NCI-H187 treated with DMSO at 0.1 percent for 48 hours (cell line): ENCODE measurements at places on chromosomes 7 and 10.

GRCh38 chr7:63071920-63072319 lies 926.7 kb upstream of the ZNF722 start:
- no peak for DNase-seq

GRCh38 chr10:35498693-35499092 lies 106.4 kb upstream of the GJD4 start:
- no peak for DNase-seq

DNA sequence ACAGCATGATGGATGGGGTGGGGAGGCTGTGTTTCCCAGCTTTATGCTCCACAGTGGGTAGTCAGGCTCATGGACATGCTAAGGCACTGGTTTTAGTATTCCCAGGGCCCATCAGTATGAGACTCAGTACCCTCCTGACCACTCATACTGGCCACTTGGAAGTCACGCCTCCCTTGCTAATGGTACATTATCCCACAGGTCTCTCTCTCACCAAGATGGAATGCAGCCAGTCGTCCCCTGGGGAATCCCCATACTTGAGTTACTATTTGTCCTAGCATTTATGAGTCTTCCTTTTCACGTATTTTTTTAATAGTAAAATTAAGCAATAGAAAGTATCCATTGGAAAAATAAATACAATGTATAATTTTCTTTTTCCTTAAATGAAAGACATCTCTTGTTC lies 80.6 kb upstream of the TBX20 start:
- no peak for DNase-seq

GRCh38 chr7:137590756-137591305 lies 247.3 kb upstream of the PTN start:
- DNase-seq = no peak

DNA sequence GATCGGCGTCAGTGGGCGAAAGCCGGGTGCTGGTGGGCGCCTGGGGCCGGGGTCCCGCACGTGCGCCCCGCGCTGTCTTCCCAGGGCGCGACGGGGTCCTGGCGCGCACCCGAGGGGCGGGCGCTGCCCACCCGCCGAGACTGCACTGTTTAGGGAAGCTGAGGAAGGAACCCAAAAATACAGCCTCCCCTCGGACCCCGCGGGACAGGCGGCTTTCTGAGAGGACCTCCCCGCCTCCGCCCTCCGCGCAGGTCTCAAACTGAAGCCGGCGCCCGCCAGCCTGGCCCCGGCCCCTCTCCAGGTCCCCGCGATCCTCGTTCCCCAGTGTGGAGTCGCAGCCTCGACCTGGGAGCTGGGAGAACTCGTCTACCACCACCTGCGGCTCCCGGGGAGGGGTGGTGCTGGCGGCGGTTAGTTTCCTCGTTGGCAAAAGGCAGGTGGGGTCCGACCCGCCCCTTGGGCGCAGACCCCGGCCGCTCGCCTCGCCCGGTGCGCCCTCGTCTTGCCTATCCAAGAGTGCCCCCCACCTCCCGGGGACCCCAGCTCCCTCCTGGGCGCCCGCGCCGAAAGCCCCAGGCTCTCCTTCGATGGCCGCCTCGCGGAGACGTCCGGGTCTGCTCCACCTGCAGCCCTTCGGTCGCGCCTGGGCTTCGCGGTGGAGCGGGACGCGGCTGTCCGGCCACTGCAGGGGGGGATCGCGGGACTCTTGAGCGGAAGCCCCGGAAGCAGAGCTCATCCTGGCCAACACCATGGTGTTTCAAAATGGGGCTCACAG lies 1.1 kb downstream of the EGFR start:
- no peak for DNase-seq

GRCh38 chr7:16668049-16668858 lies 22.3 kb downstream of the BZW2 start:
- DNase-seq = no peak

DNA sequence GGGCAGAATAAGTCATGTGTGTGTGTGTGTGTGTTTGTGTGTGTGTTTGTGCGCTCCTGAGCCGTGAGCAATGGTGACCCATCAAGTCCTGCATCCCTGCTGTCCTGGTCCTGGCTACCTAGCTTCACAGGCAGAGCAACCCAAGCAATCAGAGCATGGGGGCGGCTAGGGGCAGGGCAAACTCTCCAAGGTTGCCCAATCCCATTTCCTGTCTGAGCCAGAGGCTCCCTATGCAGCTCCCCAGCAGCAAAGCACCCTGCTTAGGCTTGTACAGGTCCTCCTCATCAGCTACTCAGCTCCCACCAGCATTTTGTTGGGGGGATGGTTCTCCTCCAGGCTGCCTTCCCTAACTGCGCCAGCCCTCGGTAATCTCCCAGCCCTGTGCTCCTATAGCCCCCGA lies 31.1 kb upstream of the CRHR2 start:
- DNase-seq = no peak

DNA sequence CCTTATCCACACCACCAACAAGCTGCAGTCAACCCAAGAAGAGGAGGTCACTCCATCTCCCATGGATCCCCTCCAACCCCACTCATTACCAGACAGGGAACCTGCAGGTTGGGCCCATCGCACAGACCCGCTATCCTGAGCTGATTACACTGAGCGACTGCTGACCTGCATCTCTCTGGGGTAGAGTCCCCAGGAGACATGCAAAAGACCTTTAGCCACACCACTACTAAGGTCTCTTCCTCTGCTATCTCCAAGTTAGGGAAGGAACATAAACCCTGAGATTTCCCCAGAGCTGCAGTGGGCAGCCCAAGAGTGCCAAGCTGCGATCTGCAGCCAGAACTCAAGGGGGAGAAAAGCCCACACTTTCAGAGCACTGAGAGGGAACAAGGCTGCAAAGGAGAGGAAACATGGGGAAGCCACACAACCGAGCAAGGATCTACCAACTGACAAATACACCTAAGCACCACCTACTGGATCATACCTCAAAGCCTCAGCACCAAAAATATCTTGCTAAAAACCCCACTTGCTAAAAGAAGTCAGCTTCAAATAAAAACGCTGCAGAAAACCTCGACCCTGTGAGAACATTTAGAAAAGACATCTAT lies 298.2 kb downstream of the SORCS1 start:
- DNase-seq = no peak

DNA sequence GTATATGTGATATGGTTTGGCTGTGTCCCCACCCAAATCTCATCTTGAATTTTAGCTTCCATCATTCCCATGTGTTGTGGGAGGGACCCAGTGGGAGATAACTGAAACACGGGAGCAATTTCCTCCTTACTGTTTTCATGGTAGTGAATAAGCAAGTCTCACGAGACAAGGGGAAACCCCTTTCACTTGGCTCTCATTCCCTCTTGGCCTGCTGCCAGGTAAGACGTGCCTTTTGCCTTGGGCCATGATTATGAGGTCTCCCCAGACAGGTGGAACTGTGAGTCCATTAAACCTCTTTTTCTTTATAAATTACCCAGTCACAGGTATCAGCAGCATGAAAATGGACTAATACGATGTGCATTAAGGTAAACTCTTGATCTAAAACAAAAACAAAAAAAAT lies 357.1 kb upstream of the AOAH start:
- DNase-seq = no peak

- no peak for DNase-seq
Observed at GRCh38 chr10:92452313-92452712, 121.6 kb downstream of the IDE start.

GRCh38 chr7:15306296-15306695 lies 255.5 kb downstream of the AGMO start:
- no peak for DNase-seq

GRCh38 chr7:1768832-1769231 lies 98.8 kb downstream of the ELFN1 start:
- no peak for DNase-seq

DNA sequence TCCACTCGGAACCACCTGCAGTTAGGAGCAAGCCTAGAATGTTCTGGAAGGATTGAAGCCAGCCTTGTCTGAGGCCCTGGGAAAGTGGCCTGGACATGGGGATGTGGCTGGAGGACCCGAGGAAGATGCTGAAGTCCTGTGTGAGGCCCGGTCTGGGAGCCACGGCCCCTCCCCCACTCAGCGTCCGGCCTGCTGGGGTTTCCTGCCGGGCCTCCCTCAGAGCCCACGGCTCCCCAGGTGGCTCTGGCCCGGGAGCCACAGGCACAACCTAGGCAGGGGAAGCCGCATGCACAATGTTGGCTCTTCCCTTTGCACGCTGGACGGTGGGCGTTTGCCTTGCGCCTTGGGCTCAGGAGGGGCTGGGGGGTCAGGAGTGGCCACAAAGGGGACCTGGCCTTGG lies 39.0 kb downstream of the UNCX start:
- no peak for DNase-seq

DNA sequence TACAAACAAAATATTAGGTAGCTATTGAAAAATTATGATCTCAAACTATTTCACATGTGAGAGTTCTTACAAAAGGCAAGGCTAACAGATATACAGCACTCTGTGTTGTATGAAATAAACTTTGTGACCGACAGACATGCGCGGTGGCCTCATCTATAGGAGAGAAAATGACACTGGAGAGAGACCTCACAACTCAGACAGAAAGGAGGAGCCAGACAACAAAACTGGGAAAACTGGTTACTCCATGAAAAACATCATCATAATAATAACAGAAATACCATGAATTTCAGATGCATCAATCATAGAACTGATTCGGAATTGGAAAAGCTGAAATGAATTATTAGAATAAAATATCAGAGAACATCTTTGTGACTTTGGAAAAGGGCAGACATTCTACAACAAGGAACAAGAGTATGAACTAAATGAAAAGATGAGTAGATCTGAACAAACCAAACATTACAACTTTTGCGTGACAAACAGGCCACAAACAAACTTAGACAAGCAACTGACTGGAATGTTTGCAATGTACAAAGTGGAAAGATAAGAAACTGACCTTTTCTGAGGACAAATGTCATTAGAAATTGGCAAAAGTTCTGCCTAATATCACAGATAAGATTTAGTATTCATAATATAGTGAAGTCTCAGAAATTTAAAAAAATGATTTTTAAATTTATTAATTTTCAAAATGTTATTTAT lies 69.3 kb downstream of the TNS3 start:
- DNase-seq = no peak

- DNase-seq = no peak
Observed at GRCh38 chr7:63041786-63042185, 956.9 kb upstream of the ZNF722 start.

DNA sequence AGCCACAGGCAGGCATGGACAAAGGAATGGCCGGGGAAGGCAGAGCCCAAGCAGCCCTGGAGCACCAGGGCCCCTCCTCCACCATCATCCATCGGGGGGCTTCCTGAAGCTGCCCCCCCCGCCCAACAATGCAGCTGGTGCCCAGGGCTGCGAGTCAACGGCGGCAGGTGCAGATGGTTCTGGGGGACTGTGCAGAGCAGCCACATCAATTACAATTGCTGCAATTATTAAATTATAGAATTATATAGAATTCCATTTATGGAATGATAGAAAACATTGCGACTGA lies 28.3 kb downstream of the EBF3 start:
- DNase-seq = no peak

- DNase-seq = no peak
Observed at GRCh38 chr10:102264371-102264770, 19.0 kb downstream of the GBF1 start.

DNA sequence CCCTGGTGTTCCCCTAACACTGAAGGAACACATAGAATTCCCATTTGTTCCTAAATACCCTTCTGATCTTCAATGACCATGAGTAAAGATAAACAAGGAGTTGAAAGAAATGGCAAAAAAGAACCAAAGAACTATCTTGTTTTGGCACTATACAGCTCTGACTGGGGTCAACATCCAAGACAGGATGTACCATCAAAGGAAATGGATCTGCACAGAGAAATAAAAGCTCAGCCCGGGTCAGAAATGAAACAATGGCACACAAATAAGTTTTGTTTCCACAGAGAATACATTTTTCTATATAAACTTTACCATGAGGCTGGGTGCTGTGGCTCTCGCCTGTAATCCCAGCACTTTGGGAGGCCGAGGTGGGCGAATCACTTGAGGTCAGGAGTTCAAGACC lies 18.0 kb upstream of the USP54 start:
- no peak for DNase-seq

DNA sequence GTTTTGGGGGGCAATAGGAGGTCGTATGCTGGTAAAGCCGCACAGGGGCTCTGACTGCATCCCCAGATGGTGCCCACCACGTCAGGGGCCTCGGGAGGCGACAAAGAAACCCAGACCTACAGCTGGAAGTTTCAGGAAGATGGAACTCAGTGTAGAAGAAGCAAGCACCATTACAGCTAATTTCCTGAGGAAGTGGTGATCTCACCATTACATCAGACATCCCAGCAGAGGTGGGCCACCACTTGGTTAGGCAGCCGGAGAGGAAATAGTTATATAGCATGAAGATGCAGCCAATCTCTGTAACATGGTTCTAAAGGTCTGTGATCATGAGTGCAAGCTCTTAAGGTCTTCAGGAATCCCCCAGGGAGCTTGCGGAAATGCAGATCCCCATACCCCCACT lies 127.3 kb upstream of the PCBD1 start:
- DNase-seq = no peak

DNA sequence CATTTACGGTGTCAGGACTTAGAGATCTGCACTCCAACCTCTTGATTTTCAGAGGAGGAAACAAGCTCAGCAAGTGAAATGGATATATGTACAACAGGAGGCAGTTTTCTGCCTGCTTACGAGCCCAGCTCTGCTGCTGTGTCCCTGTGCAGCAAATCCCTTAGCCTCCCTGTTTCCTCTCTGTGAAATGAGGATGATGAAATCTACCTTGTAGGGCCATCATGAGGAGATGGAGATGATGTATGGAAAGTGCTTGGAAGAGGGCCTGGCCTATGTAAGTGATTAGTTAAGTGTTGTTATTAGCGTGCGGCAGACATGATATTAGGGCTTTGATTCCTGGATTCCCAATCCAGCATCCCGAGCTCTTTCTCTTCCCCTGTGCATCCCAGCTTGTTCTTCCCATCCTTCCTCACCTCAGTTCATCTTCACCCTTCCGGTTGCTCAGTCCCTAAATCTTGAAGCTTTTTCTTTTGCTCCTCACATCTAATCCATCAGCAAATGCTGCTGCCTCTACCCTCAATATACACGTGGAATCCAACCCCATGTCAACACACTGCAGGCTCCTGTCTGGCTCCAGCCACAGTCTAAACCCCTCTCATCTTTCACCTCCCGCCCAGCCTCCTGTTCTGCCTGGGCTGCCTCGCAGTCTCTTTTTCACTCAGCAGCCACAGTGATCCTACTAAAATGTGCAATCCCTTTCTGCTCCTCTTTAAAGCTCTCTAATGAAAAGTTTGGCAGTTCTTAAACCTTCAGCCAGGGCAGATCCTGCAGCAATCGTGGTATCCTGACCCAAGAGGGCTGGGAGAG lies 113.8 kb downstream of the MARCHF5 start:
- DNase-seq = no peak

GRCh38 chr10:43874984-43875383 lies 226.3 kb upstream of the ZNF32 start:
- no peak for DNase-seq

- no peak for DNase-seq
Observed at GRCh38 chr7:147438216-147438615, 1152.3 kb upstream of the C7orf33 start.

DNA sequence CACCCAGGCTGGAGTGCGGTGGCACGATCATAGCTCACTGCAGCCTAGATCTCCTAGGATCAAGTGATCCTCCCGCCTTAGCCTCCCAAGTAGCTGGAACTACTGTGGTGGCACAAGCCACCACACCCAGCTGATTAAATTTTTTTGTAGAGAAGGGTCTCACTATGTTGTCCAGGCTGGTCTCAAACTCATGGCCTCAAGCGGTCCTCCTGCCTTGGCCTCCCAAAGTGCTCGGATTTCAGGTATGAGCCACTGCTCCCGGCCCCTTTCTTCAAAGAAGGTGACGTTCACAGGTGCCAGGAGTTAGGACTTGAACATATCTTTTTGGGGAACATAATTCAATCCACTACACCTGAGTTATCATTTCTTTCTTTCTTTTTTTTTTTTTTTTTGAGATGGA lies 2.9 kb upstream of the TTYH3 start:
- no peak for DNase-seq

- DNase-seq = no peak
Observed at GRCh38 chr7:17333221-17333620, 34.8 kb downstream of the AHR start.
